Astrocyte of the spinal cord (primary cell): ENCODE measurements at places on chromosomes 2 and 18.

- no peak for DNase-seq
Observed at GRCh38 chr18:60812921-60813320, 440.3 kb upstream of the MC4R start.

- DNase-seq, result no peak
Observed at GRCh38 chr18:49342690-49343089, 117.8 kb downstream of the DYM start.

GRCh38 chr18:55783921-55784320, 195.9 kb upstream of the TCF4 start:
- DNase-seq, result no peak

DNA sequence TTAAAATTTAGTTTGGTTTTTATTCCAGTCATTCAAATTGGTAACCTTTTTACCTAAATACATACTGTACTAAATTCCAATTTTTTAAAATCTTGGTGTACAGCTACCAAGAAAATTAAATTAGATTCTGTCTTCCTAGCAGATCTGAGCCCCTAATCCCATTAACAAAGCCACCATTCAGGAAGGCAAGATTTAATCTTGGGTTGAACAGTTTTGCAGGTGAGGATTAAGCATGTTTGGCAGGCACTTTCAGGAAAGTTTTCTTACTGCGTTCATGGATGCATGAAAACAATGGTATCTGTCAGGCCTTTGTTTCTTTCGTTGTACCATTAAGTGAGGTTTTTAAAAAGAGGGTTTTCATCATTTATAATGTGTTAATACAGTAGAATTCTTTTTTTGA, 32.8 kb downstream of the ITPRID2 start:
- DNase-seq, result no peak

GRCh38 chr2:188365058-188365641, 73.5 kb downstream of the GULP1 start:
- DNase-seq, result no peak

- DNase-seq, result no peak
Observed at GRCh38 chr2:111220962-111221361, 100.2 kb downstream of the BCL2L11 start.
